ENCODE measurements at places on chromosomes 7 and 10.

- DNase-seq = no peak
Observed at GRCh38 chr10:78175444-78176015, 141.9 kb downstream of the RPS24 start.

DNA sequence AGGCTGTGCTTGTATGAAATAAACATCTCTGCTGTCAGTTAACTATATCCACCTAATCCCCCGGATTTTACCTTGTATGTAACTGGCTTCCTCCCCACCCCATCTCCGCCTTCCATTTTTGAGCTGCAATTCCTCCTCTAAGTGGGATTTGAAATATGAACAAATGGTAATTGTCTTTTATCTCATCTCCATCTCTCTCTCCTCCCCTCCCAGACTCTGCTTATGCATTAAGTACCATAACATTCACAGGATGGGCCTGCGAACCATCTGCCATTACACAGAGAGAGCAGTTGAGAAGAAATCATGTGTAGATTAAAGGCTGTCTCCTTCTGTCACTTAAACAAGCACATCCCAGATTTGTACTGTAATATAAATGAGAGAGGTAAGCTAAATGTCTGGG is 1169.9 kb downstream of the TYW1 start:
- DNase-seq = no peak

- DNase-seq = peak; percentile 83
Observed at GRCh38 chr10:101839416-101840063, 4.1 kb downstream of the KCNIP2 start.

- no peak for DNase-seq
Observed at GRCh38 chr7:92115821-92116220, 18.5 kb downstream of the CYP51A1 start.

GRCh38 chr10:119199231-119199992 is 8.0 kb upstream of the GRK5 start:
- peak; percentile 54 for DNase-seq

DNA sequence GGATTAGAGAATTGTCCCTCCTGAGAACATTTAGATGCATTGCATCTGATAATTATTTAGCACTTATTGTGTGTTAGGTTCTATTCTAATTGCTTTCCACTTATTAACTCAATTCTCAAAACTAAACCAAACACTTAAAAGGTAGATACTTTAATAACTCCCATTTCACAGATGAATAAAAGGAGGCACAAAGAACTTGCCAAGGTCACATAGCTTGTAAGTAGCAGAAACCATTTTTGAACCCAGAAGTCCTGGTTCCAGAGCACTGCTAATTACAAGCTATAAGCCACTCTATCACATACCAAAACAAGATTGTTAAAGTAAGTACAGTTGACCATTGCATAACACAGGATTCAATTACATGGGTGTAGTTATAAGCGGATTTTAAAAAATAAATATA is 164.9 kb downstream of the CPED1 start:
- no peak for DNase-seq

DNA sequence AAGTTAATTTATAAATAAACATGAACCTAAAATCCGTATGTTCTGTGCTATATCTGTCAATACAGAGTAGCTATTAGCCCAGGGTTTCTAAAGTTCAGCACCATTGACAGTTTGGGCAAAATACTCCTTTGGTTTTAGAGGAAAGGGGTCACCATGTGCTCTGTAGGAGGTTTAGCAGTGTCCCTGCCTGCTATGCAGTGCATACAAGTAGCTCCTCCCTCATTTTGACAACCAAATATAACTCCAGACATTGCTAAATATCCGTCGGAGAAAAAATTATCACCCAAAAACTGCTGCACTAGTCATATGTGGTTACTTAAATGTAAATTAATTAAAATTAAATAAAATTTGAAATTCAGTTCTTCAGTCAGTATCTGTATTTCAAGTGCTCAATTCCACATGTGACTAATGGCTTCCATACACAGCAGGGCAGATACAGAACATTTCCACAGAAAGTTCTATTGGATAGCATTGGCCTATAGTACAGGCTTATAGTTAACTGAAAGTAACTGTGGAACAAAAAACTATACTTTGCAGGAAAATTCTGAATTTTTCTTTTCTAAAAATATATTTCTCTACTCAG is 6.4 kb downstream of the UPF2 start:
- no peak for DNase-seq

DNA sequence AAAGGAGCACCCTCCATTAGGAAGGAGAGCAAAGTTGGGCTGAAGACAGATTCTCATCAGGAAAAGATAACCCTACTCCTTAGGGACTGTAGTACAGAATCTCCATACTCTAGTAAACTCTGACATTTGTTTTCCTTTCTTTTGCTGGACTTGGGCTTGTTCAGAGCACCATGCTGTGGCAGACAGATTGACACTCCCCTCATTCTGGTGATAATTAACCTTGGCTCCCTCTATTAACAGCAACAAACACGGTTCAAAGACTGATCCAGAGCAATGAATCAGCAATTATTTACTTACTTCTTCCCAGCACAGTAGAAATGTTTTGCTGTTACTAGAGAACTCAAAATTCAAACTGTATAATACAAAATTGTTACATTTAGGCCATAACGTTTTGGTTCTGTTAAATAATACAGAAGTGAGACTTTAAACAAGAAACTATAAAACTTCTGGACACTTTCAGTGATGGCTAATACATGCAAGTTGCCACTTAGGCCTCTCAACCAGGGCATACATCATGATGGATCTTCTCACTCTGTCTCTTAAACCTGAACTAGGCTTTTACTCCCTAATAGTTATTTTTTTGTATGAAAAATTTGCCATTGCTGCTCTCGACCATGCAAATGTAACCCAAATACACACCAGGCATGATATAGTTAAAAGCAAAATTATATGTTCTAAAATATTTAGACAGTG is 639.0 kb downstream of the IPMK start:
- no peak for DNase-seq

DNA sequence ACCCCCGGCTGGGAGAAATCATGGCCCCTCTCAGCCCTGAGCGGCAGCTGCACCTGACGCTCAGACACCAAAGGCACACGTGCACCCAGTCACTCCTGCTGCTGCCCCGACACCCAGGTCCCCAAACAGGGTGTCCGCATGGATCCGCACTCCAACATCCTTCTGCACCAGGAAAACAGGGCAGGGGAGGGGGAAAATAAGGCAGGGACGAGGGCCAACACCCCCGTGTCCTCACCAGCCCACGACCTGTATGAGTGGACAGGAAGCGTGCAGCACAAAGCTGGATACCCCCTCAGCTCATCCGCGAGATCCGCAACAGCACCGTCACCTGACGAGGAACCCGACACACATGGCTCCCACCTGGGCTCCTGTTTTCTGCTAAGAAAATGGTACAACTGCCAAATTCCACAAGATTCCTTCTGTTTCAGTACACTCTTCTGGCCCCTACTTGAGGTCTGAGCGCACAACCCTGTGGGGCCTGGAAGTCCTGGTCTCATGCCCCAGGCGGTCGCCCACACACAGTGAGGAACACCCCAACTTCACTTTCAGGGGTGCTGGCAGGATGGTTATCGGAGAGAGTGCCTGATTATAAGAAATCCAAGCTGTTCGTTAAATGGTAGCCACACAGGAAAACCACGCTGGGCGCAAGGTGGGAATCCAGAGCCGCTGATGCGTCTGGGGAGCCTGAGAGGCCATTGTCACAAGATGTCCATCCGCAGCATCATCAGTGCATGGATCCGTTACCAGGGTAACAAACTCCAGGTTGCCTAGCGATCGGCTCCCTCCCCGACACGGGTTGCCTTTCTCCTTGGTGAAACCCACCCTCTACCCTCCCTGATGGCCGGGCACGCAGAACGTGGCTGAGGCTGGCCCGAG is 63.6 kb downstream of the ZRANB1 start:
- DNase-seq = no peak

DNA sequence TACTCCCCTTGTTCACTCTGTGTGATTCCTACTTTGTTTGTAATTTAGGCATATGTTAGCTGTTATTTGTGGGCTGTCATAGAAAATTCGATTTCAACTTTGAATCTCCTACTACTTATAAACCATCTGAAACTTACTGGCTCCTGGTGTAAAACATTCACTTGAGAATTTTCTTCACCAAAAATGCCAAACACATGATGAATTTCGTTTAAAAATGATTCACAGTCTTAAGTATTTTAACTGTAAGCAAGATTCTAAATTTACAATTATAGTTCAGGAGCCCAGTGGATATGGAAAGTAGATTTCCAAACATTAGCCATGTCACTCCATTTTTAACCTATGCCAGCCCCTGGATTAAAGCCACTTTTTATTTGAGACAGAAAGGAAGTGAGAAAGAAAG is 3.1 kb downstream of the CPED1 start:
- no peak for DNase-seq

GRCh38 chr7:4097001-4097609 is 585.0 kb upstream of the FOXK1 start:
- no peak for DNase-seq

DNA sequence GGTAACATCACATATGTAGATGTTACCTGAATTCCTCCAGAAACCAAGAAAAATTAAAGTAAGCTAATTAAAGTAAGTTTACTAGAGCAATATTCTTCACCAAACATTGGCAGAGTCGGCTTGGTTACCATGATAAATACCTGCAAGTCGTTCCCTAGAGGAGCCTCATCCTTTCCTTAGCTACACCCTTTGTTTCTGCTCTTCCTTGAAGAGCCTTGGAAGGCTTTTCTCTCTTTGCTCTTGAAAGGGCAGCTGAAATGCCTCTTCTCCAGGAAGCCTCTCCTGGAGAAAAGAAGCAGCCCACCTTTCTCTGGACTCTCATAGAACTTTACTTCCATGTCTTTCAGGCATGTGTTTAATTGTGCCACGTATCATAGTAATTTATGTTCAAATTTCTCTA is 34.9 kb upstream of the CALD1 start:
- DNase-seq = no peak

- no peak for DNase-seq
Observed at GRCh38 chr10:13401142-13401541, 53.0 kb upstream of the SEPHS1 start.

DNA sequence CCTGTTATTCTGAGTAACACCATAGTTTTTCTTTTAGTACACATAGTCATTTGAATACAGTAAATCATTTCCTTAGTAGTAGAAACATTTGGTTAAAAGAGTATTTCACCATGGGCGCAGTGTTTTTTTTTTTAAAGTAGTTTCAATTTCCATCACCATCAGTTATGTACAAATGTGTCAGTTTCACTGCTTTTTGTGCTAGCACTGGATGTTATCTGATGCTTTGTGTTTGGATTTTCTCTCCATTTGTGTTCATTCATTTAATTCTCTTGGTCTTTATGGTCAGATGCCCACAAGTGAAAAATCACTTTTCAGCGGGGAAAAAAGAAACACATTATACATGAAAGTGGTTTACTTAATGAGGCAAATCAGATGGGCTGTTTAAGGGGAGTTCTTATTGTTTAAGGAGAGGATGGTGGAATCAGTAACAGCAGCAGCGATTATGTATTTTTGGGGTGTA is 16.0 kb upstream of the HK1 start:
- peak; percentile 45 for DNase-seq

DNA sequence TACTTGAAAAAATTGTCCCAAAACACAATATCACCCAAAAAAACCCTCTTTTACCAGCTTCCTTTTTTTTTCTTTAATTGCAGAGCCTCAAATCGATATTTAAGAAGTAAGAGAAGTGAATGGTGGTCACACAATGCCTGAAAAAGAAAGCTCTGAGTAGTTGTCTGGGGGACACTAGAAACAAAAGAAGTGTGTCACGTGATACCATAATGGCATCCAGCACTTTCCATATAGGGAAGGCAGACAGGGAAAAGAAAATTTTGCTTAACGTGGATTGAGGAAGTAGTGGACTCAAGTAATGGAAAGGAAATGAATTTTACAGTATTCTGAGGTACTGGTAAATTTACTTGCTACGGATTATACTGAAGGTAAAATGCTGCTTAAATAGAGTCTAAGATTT is 765.9 kb upstream of the C7orf33 start:
- DNase-seq = no peak

GRCh38 chr10:85642082-85642420 is 724.5 kb downstream of the GRID1 start:
- no peak for DNase-seq

- DNase-seq = no peak
Observed at GRCh38 chr7:15674586-15674985, 11.9 kb downstream of the MEOX2 start.

- DNase-seq = no peak
Observed at GRCh38 chr7:21758286-21758685, 187.4 kb downstream of the CDCA7L start.

DNA sequence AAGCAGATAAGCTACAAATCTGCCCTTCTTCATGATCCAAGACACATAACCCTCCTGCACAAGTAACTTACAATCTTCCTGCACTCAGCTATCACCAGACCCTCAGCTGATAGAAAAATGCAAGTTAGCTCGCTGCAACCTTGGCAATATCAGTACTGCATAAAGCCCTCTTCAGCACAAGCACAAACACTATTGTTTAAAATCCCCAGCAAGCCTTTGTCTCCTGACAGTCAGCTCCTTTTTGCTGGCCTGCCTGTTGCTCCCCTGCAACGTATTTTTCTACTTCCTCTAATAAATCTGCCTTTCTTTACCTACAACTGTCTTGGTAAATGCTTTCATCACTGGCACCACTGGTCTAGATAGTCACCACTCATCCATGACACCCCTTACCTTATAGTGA is 59.8 kb downstream of the BAMBI start:
- no peak for DNase-seq

GRCh38 chr7:143172354-143172753 is 10.9 kb upstream of the TAS2R39 start:
- no peak for DNase-seq

- no peak for DNase-seq
Observed at GRCh38 chr10:58698777-58699356, 186.2 kb downstream of the BICC1 start.

- no peak for DNase-seq
Observed at GRCh38 chr10:115921795-115922194, 351.2 kb downstream of the GFRA1 start.

DNA sequence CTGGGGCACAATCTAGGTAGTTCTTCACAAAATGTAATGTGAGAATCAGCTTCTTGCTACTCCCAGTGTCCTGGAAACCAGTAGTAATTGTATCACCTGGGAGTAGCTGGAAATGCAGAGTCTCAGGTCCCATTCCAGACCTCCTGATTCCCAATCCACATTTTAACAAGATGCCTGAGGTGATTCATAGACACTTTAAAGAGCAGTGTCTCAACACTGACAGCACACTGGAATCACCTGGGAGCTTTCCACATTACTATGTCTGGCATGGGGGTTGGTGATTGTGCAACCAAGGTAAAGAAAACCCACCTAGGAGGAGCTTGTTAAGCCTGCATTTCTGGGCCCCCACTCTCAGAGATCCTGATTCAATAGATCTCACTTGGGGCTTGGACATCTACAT is 11.1 kb downstream of the DPY19L1 start:
- no peak for DNase-seq

DNA sequence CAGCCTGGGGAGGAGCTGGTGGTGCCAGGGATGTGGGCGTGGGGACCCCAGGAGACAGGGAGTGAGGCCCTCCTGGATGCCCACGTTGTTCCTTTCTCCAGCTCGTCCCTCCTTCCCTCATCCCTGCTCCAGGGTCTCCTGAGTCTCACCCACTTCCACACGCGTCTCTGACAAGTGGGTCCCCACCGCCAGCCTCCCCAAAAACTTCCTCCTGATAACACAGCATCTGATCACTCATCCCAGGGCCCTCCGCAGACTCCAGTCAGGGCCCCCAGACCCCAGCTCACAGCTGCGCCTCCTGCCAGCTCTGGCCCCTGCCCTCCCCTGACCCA is 60.6 kb upstream of the INPP5A start:
- DNase-seq = no peak

GRCh38 chr10:27857616-27858015 is 112.0 kb upstream of the MKX start:
- no peak for DNase-seq
